Activated T-cell treated with anti-CD3 and anti-CD28 coated beads, Interleukin-2, amount 50 U/mL, for 72 hours (primary cell): ENCODE measurements at places on chromosomes 16 and 17.

- peaks cover 10% of the 10 kb centered on the region for H3K4me1 ChIP-seq
- peaks cover 2% of the 10 kb centered on the region for H3K36me3 ChIP-seq
Observed at GRCh38 chr16:83136924-83137323, 510.2 kb downstream of the CDH13 start.

- H3K27me3 ChIP-seq: peaks cover 7% of the 10 kb centered on the region
- peaks cover 92% of the 10 kb centered on the region for H3K4me1 ChIP-seq
- H3K4me3 ChIP-seq: peak overlapping the region; percentile 76
- H3K27ac ChIP-seq: peak overlapping the region; percentile 95
- no peak for DNase-seq
Observed at GRCh38 chr16:68757625-68757935, 20.5 kb downstream of the CDH1 start.

GRCh38 chr17:34816848-34817247 lies 144.4 kb downstream of the CCT6B start:
- no peak overlapping the region for H3K4me3 ChIP-seq
- no peak for DNase-seq
- H3K36me3 ChIP-seq: no peaks in the 10 kb centered on the region
- H3K27me3 ChIP-seq: peaks cover 7% of the 10 kb centered on the region

- no peaks in the 10 kb centered on the region for H3K4me1 ChIP-seq
Observed at GRCh38 chr16:51538707-51539498, 387.8 kb upstream of the SALL1 start.

DNA sequence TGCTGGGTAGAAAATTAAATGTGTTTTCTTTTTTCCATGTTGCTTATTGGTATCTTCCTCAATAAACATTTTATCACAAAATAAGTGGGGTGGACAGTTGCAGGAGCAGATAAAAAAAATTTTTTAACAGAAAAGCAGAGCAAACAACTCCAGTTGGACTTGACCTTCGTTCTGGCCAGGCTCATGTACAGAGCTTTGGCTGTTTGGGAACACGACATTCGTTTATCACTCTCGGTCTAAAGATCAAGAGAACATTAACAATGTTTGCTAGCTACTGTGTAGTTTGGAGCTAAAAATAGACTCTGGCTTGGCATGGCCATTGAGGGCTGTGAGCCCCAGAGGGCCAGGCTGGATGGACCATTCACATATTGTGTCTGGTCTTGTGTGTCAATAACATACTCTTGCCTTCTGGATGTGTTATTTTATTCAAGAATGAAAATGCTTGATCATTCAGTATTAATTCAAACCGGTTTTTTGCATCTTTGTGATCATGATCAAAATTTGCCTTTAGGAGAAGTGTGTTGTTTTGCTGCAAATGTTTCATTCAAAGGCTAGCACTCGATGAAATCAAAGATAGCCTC lies 56.6 kb downstream of the TMEM186 start:
- DNase-seq: no peak
- no peak overlapping the region for H3K4me3 ChIP-seq
- H3K27me3 ChIP-seq: no peaks in the 10 kb centered on the region
- H3K4me1 ChIP-seq: no peaks in the 10 kb centered on the region

DNA sequence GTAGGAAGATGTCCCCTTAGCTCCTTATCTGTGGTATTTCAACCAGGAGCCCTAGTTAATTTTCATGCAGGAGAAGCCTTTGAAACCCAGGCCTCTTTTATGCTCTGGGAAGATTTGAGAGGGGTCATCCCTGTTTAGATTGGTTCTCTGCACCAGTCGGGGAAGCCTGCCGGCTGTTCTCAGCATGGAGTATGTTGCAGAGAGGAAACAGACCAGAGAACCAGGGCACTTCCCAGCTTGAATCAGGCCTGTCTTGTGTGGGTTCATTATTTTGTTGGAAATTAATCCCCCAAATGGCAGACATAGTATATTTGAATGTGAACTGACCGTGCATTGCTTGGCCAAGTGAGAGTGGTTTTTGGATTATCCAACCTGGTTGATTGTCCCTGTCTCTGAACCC lies 1082.1 kb upstream of the RBFOX1 start:
- no peak for DNase-seq
- no peaks in the 10 kb centered on the region for H3K4me1 ChIP-seq
- H3K36me3 ChIP-seq: no peaks in the 10 kb centered on the region
- H3K27me3 ChIP-seq: no peaks in the 10 kb centered on the region

- no peak overlapping the region for H3K4me3 ChIP-seq
- H3K4me1 ChIP-seq: no peaks in the 10 kb centered on the region
Observed at GRCh38 chr16:55480228-55480655, 1.2 kb downstream of the MMP2 start.

GRCh38 chr17:72970246-72970645 lies 122.2 kb downstream of the SLC39A11 start:
- no peaks in the 10 kb centered on the region for H3K4me1 ChIP-seq
- DNase-seq: no peak
- no peaks in the 10 kb centered on the region for H3K27me3 ChIP-seq
- H3K27ac ChIP-seq: no peak overlapping the region
- no peak overlapping the region for H3K4me3 ChIP-seq

GRCh38 chr17:82153745-82154375 lies 55.8 kb upstream of the FASN start:
- peak; percentile 83 for DNase-seq
- H3K4me1 ChIP-seq: peaks cover 5% of the 10 kb centered on the region
- H3K36me3 ChIP-seq: peaks cover 2% of the 10 kb centered on the region
- no peaks in the 10 kb centered on the region for H3K27me3 ChIP-seq
- no peak overlapping the region for H3K4me3 ChIP-seq

GRCh38 chr17:28033972-28034714 lies 8.3 kb upstream of the NLK start:
- no peaks in the 10 kb centered on the region for H3K27me3 ChIP-seq
- no peaks in the 10 kb centered on the region for H3K36me3 ChIP-seq
- H3K4me3 ChIP-seq: no peak overlapping the region
- H3K27ac ChIP-seq: no peak overlapping the region
- DNase-seq: no peak

GRCh38 chr16:48511071-48511540 lies 98.9 kb downstream of the N4BP1 start:
- no peak overlapping the region for H3K4me3 ChIP-seq
- H3K36me3 ChIP-seq: no peaks in the 10 kb centered on the region

DNA sequence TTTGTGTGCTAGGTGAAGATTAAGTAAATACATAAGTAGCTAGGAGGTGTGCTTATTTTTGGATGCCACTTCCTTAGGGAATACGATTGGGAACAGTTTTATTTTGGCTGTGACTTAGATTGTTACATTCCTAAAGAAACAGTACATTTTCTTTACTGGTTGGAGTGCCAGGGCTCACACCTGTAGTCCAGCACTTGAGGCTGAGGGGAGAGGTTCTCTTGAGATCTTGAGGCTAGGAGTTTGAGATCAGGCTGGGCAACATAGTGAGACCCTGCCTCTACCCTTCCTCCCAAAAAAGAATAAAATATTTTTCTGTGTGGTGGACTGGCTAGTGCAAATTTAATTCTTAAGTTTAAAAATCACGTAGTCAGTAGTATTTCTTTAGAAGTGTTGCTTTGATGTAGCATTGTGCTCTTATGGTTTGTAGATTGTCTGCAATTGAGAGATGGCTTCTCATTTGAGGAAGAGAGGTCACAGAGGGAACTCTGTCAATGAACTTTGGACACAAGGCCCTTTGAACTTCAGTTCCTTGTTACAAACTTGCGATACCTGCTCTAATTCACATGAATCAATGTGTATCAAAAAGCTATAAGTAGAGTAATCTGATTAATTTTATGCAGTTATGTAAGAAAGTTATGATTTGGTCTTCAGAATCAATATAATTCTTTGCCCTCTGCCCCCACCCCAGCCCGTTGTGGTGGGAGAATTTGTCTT lies 7.1 kb downstream of the HAPSTR1 start:
- DNase-seq: no peak
- H3K4me3 ChIP-seq: peak overlapping the region; percentile 83
- no peaks in the 10 kb centered on the region for H3K27me3 ChIP-seq
- peak overlapping the region; percentile 90 for H3K27ac ChIP-seq

DNA sequence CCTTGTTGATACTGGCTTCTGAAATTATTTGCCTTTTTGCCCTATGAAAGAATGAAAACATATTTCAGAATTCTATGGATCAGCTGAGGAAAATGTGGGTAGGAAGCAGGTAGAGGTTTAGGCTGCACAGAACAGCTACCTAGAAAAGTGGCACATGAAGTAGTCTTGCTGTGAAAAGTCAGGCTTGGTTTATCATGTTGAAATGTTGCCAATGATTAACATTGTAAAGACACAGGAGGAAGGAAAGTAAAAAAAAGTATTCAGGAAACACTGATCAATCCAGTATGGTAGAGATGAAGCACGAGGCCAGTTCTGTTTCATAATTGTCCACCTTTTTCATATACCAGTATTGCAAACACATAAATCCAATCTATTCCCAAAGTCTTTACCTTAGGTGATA lies 29.9 kb downstream of the ABCA6 start:
- H3K27me3 ChIP-seq: no peaks in the 10 kb centered on the region
- H3K4me1 ChIP-seq: no peaks in the 10 kb centered on the region
- H3K36me3 ChIP-seq: no peaks in the 10 kb centered on the region
- DNase-seq: no peak

- H3K27me3 ChIP-seq: no peaks in the 10 kb centered on the region
- no peak overlapping the region for H3K4me3 ChIP-seq
- H3K4me1 ChIP-seq: peaks cover 20% of the 10 kb centered on the region
- DNase-seq: no peak
- no peak overlapping the region for H3K27ac ChIP-seq
Observed at GRCh38 chr16:85916141-85916890, 17.4 kb downstream of the IRF8 start.

DNA sequence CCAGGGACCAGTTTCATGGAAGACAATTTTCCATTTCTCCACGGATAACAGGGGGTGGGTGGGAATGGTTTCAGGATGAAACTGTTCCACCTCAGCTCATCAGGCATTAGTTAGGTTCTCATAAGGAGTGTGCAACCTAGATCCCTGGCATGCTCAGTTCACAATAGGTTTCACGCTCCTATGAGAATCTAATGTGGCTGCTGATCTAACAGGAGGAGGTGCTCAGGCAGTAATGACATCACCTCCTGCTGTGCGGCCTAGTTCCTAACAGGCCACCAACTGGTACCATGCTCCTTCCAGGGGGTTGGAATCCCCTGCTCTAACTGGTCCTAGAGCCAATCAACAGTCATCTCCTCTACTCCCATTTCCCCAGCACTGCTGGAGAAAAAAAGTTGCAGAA lies 19.9 kb downstream of the TEX14 start:
- DNase-seq: no peak
- H3K4me3 ChIP-seq: no peak overlapping the region
- peaks cover 3% of the 10 kb centered on the region for H3K4me1 ChIP-seq
- H3K27me3 ChIP-seq: peaks cover 18% of the 10 kb centered on the region
